Cortex of kidney (tissue), 1 donor: ENCODE measurements at places on chromosomes 3 and 15.

DNA sequence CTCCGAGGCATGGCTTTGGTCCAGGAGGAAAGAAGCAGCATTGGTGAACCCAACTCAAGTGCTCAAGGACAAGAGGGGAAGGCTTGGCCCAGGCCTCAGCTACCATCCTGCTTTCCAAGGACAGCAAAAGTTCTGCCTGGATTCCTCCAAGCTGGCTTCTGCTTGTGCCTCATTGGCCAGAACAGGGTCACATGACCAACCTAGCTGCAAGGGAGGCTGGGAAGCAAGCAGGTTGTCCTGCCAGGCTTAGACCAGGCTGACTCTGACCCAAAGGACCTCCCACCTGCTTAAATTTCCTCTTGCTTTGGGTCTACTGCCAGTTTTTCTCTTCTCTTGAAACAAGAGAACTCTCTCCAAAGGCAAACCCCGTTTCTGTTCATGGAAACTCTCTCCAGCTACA lies 70.7 kb downstream of the RPN1 start:
- no peak for DNase-seq

- DNase-seq, result no peak
These were observed 41.1 kb downstream of the CCK start for GRCh38 chr3:42224658-42225421.

GRCh38 chr3:63338351-63338750 lies 60.2 kb downstream of the SYNPR start:
- DNase-seq, result no peak

DNA sequence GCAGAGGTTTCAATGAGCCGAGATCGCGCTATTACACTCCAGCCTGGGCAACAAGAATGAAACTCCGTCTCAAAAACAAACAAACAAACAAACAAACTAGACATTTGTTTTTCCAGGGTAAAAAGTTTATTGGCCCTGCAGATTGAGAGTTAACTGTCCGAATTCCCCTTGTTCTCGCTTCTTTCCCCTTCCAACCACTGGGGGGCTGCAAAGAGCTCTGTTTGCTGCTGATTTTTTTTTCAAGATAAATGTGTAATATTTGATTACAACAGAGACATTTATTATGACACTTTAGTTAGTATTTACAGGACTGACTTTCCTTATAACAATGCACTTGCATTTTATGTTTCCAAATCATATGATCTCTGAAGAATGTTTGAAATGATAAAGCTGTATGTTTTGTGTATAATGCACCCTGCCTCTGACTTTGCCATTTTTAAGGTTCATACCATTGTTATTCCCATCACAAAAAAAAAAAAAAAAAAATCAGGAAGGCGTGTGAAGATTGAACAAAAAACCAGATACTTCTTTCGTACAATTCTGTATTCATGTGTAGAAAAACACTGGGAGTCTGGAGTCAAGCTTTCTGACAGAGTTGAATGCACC lies 2.8 kb downstream of the CLSTN2 start:
- no peak for DNase-seq

DNA sequence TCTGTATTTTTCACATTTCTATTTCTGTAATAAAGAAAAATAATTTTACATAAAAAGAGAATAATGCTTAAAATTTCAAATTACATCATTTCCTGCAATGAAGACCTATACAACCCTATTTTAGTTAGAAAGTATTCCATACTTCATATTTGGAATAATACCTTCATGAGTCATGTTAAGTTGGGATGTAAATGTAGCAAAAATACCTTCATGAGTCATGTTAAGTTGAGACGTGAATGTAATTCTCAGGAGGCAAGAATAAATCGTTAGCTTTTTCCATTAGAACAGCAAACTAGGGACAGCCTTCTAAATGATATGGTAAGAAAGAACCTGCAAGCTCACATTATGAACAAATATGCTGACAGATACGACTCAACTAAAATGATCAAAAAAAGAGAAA lies 91.9 kb downstream of the NAALADL2 start:
- no peak for DNase-seq

DNA sequence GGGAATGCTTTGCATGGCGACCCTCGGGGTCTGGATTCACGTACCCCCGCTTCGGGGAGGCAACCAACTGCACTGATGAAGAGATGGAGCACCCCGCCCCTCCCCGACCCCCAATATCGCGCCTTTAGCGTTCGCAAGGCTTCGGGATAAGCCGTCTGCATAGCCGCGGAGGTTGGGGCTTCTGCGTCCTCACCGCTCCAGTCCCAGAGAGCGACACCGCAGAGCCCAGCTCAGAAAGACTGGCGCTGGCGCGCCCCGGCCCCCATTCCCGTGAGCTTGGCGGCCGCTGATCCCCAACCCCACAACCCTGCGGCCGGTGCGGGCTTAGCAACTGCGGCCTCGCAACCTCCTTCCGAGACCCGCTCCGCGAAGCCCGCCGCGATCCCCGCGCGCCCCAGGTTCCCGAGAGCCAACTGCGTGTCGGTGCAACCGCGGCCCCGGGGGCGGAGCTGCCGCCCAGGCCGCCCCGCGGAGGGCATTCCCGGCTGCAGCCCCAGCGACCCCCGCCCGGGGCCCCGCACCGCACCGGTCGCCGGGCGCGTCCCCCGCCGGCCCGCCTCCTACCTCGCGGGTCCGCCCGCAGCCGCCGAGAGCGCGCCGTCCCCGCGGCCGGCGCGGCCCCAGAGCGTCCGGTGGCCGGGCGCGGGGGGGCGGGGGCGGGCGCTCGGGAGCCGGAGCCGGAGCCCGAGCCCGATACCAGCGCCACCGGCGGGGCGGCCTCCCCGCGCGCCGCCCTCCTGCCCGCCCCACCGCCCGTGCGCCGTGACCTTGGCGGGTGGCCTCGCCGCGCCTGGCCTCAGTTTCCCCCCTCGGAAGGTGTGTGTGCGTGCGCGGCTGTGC lies 79.5 kb downstream of the IQSEC1 start:
- DNase-seq, result no peak

GRCh38 chr3:176463610-176464009 lies 733.7 kb downstream of the TBL1XR1 start:
- DNase-seq, result no peak

- DNase-seq, result no peak
These were observed 111.7 kb upstream of the CCDC54 start for GRCh38 chr3:107265526-107265925.

DNA sequence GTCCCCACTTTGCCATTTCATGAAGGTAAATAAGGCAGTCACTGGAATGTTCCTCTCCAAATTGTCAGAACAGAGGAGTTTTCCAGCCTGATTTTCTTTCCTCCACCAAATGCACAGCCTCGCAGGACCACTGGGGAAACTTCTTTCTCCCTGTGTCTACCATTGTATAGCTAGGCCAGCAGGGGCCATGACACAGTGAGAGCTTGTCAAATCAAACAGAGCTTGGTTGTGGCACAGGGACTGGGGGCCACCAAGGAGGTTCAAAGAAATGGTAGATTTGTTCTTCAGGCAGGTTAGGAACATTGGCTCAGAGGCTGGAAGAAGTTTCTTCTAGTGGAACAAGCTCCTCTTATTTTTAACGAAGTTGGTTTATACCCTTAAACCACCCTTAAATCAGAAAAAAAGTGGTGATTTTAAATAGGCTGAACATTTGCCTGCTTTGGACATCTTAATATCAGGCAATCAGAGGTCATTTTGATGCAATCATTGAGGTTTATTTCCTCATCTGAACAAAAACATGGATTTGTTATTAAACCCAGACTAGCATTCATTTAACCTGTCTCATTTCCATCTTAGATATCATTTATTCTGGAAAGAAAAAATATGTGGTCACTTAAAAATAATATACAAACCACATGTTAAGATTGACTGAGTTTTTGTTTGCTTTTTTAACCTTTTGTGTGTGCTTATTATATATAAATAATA lies 105.6 kb downstream of the GTPBP8 start:
- no peak for DNase-seq
